ENCODE measurements at places on chromosomes 11 and 22.

DNA sequence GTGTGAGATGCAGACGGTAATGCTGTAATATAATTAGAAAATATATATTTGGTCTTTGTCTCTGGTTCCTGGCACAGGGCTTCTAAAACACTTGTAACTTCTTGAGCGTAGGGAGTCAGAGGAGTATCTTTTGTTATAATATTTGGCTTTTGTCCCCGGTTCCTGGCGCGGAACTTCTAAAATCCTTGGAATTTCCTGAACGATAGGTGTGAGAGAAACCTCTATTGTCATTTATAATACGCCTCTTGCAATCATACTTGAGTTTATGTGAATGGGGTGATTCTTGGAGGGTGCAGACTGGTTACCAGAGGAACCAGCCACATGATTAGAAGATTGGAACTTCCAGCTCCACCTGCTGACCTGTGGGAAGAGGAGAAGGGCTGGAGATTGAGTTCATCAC is 54.1 kb upstream of the ZBED5 start:
- no peak for DNase-seq

DNA sequence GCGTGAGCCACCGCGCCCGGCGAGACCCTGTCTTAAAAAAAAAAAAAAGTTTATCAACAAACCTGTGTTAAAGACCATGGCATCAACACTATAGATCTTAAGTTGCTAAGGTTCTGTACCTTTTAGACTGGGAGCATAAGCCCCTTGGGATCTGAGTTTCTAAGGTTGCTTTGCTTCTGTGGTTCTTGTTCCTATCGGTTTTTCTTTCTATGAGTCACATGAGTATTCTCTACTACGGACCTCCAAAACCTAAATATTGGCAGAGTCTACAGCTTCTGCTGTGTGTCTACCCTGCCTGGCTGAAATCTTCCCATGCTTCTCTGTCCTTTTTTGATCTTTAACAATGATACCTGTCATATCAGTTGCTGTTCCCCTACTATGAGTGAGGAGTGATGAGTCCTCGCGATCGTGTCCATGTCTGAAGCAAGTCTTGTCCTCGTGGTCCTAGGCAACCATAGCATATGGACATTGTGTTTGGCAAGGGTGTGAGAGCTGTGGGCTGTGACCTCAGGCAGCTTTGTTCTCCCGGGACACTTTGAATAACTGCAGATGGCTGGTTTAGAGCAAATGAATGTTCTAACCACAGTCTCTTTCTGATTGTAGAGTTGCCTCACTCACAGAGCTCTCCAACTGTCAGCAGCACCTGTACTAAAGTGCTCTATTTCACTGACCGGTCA is 9.0 kb upstream of the DLAT start:
- no peak for DNase-seq

DNA sequence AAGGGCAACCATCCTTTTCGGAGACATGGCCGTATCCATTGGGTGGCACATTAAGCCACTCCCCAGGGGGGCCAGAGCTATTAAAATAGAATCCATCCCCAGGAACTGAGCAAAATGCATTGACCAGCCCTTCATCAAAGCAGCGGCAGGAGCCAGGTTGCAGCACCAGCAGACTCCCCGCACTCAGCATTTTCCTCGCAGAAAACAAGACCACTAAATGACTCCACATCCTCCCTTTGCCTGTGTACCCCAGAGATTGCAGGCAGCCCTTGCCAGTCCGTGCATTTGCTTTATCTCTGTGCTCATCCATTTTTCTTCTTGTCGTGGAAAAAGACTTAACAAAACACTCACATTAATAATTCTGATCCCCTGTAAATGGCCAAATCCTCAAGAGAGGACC is 144.4 kb upstream of the LARGE1 start:
- DNase-seq: no peak

GRCh38 chr11:20357150-20357549 is 6.4 kb upstream of the HTATIP2 start:
- no peak for DNase-seq

- no peak for DNase-seq
These were observed 50.2 kb downstream of the MCAM start for GRCh38 chr11:119266517-119267255.

DNA sequence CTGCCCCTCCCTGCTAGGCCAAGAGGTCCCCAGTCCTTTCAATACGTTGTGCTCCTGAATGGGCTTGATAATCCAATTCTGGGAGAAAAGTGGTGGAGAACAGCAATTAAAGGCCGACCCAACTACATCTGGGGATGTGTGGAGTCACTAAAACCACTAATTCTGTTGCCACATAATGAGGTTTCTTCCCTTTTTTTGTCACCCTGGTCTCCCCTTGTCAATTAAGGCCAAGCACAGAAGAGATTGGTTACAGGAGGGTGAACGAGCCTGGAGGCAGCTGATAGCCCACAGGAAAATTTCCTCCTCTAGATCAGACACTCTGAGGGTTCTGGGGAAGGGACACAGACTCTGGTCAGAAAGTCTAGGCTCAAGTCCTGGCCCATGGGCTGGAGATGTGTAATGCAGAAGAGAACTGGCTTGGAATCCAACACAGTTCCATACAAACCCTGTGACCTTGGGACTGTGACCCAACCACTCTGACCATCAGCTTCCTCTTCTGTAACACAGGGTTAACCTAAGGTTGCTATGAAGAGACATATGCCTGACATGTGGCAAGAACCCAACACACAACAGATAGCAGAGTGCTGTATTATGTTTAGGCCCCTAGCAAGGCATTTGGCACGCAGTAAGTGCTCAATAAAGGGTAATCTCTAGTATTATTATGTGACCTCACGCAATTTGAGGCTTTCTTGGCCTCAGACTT is 146.4 kb downstream of the CHST1 start:
- no peak for DNase-seq

GRCh38 chr11:123683428-123684170 is 29.2 kb upstream of the SCN3B start:
- no peak for DNase-seq

DNA sequence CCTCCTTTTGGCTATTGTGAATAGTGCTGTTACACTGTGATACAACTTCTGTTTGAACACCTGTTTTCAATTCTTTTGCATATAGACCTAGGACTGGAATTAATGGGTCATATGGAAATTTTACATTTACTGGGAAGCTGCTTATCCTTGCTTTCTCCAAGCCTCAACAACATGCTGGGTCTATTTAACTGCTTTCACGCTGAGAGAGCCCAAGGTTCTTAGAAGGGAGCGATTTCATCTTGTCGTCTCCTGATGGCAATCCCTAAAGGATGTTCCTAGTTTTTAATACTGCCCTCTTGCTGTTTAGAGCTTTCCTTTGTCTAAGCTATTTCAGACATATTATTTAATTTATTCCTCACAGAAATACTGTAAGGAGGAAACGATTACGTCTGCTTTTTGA is 15.5 kb downstream of the IRAG1 start:
- no peak for DNase-seq

DNA sequence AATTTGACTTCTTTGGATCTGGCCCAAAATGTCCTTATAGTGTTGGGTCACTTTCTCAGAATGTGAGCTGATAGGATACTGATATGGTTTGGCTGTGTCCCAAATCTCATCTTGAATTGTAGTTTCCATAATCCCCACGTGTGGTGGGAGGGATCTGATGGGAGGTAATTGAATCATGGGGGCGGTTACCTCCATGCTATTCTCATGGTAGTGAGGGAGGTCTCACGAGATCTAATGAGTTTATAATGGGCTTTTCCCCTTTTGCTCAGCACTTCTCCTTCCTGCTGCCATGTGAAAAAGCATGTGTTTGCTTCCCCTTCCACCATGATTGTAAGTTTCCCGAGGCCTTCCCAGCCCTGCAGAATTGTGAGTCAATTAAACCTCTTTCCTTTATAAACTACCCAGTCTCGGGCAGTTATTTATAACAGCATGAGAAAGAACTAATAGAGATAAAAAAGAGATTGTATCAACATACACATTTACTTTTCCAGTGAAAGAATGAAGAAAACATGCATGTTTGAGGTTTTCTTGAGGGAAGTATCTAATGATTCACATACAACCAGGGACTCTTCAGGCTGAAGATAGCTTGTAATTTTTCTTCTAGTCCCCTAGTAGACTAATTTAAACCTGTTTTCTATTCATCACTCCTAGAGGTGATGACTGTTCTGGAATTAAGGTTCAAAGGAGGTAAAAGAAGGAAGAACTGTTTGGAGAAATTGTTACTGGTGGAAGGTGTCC is 17.3 kb upstream of the CSTF3 start:
- DNase-seq: no peak

GRCh38 chr11:111548525-111548924 is 8.0 kb downstream of the LAYN start:
- no peak for DNase-seq

GRCh38 chr11:34629711-34630110 is 8.8 kb downstream of the EHF start:
- no peak for DNase-seq

- no peak for DNase-seq
These were observed 993 bp upstream of the SFI1 start for GRCh38 chr22:31495343-31495742.

- no peak for DNase-seq
These were observed 70.7 kb downstream of the MN1 start for GRCh38 chr22:27730641-27731433.

DNA sequence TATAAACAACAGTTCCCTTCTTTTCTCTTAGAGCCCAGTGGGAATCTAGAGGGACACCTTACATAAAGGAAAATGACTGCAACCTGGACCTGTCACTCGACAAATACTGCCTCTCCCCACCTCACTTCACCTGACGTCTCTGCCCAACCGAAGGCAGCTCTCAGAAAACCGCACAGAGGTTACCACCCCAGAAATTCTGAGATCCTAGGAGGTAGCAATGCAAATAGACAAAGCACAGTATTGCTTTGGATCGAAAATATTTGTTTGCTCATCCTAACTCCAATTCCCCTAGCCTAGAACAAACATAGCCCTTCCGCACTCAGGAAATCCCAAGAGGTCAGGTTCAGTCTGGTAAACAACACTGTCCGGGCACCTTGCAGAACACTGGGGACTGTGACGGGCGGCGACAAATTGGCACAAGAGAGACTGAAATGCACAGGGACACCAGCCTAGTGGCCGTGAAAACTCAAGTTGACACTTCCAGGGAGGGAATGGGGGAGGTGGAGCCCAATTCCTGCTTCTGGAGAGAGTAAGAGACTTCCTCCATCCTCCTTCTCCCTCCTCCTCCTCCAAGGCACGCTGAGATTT is 420 bp upstream of the TRIM44 start:
- no peak for DNase-seq

- no peak for DNase-seq
These were observed 58.5 kb downstream of the IGLL5 start for GRCh38 chr22:22946131-22946530.

- no peak for DNase-seq
These were observed 3.2 kb downstream of the SCGB1A1 start for GRCh38 chr11:62421996-62422395.

- DNase-seq: no peak
These were observed 5.1 kb upstream of the LYVE1 start for GRCh38 chr11:10573556-10573955.

DNA sequence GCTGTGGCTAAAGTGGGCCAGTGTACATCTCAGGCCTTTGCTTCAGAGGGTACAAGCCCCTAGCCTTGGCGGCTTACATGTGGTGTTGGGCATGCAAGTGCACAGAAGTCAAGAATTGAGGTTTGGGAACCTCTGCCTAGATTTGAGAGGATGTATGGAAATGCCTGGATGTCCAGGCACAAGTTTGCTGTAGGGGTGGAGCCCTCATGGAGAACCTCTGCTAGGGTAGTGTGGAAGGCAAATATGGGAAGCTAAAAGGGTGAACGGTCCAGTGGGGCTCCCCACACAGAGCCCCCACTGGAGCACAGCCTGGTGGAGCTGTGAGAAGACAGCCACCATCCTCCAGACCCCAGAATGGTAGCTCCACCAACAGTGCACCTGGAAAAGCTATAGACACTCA is 28.5 kb upstream of the PGR start:
- DNase-seq: no peak

GRCh38 chr11:2272228-2272945 is 2.0 kb upstream of the ASCL2 start:
- DNase-seq: no peak

- DNase-seq: no peak
These were observed 12.4 kb upstream of the NAP1L4 start for GRCh38 chr11:3004481-3004880.

DNA sequence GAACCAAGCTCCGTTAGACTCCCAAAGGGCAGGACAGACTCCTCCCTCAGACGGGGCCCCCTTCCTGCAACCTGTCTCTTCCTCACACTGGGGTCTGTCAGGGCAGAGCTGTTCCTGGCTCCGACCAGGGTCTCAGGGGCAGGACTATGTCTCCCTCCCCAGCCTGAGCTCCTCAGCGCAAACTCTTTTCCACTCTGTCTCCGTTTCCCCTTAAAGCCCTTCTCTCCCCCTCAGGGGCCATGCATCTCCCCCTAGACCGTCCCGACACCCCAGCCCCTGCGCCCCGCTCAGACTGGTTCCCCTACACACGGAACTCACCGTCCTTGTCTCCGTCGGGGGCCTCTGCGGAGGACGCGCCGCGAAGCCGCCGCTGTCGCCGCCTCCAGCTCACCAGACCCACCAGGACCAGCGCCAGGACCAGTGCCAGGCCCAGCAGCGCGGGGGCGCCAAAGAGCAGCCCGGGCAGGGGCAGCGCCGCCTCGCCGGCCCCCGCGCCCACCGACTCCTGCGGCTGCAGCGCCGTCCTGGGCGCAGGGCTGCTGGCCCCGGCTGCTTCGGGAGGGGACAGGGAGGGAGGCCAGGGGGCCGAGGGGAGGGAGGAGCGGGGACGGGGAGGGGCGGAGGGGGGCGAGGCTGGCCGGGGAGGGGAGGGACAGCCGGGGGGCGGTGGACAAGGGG is 684 bp downstream of the TNFRSF13C start:
- peak; percentile 71 for DNase-seq

DNA sequence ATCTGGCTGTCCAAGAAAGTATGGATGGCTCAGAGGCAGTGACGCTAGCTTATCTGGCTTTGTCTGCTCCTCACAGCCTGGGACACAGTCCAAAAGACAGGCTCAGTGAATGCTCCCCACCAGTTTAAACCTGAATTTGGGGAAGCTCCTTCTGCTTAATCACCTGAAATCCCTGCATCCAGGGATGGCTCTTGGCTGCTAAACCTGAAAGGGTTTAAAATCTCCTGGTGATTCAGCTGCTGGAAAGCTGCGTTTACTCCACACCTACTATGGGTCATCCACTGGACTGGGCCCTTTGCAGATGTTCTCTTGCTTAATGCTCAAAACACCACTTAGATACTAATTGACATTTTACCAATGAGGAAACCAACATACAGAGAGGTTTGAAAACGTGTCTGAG is 302.0 kb upstream of the NARS2 start:
- DNase-seq: no peak

- DNase-seq: no peak
These were observed 21.0 kb downstream of the ZNRF3 start for GRCh38 chr22:28904211-28904896.

GRCh38 chr11:61629082-61629833 is 48.4 kb upstream of the SYT7 start:
- no peak for DNase-seq
